Stimulated activated CD8-positive, alpha-beta memory T cell treated with anti-CD3 and anti-CD28 coated beads, Interleukin-4, amount 100 ng/mL, for 1 hour (primary cell): ENCODE measurements at places on chromosomes 1 and 21.

DNA sequence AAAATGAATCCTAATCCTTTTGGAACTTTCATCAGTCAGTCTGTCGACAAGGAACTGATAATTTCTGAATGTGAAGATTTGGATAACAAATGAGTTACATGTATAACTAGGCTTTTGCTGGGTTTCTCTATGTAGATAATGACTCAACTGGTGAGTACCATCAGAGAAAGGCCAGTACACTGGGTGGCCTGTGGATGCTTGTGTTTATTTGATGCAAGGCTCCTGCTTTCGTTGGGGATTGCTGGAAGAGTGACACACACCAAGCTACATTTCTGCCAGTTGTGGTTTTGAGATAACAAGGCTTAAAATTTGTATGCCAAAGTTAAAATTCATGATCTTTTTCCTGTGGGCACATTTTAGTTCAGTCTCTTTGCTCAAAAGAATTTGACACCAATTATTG, 115.7 kb upstream of the UBE2U start:
- no peak for DNase-seq

- no peak for DNase-seq
Observed at GRCh38 chr1:177023726-177024125, 140.8 kb downstream of the ASTN1 start.

- no peak for DNase-seq
Observed at GRCh38 chr1:117681093-117681900, 75.4 kb downstream of the TENT5C start.

GRCh38 chr21:45087022-45087823, 12.8 kb downstream of the ADARB1 start:
- no peak for DNase-seq

DNA sequence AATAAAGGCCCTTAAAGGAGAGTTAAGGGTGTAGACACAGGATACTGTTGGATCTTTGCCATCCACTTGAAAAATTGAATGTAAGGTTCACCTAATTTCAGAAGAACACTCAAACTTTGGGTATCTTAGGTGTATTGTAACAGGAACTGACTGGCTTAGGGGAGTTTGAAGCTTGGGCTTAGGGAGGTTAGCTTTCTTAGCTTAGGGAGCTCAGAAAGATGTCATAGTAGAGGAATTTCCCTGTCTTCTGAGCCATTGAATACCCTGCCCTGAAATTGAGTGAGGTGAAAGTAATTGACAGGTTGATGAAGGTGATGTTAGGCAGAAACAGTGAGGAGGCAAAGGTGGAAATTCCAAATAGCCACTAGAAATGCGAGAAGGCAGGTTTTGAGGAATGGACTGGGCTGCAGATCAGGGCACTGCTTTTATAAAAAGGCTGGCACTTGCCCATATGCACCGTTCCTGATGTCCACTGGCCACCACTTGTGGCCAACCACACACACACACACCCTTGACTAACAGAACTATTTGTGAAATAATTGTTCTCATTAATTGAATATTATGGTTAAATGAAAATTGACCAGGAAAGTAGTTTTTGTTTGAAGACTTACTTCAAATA, 16.5 kb downstream of the BACH1 start:
- no peak for DNase-seq
